Activated T-cell treated with anti-CD3 and anti-CD28 coated beads, Interleukin-2, amount 50 U/mL, for 1 hour (primary cell): ENCODE measurements at places on chromosomes 3 and 15.

- DNase-seq: no peak
Measured at GRCh38 chr3:179765396-179765795, 112.6 kb downstream of the USP13 start.

GRCh38 chr15:28983432-28984311 is 97.9 kb downstream of the APBA2 start:
- no peak for DNase-seq

DNA sequence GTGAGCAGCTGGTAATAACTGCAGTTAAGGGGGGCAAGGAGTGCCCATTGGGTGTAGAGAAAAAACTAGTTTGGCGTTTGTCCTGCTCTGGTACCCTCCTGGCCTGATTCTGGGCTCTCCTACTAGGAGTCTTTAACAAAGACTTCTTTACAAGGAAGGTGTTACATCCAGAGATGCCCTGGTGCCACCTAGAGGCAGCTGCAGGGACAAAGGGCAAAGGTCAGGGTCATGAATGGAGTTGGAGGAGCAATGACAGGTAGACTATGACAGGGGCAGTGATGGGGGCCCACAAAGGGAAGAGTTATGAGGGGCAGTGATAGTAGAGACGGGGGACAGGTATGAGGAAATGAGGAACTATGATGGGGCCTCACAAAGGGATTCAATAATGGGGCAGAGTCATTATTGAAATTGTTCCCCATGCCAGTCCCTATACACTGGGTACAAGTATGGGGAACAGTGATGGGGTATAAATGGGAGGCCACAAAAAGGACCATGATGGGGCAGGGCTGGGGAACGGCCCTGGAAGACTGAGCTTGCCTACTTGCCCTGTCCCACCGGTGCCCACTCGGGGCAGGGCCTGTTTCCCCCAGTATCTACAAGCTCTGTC is 7.9 kb downstream of the CCDC71 start:
- peak; percentile 67 for DNase-seq

DNA sequence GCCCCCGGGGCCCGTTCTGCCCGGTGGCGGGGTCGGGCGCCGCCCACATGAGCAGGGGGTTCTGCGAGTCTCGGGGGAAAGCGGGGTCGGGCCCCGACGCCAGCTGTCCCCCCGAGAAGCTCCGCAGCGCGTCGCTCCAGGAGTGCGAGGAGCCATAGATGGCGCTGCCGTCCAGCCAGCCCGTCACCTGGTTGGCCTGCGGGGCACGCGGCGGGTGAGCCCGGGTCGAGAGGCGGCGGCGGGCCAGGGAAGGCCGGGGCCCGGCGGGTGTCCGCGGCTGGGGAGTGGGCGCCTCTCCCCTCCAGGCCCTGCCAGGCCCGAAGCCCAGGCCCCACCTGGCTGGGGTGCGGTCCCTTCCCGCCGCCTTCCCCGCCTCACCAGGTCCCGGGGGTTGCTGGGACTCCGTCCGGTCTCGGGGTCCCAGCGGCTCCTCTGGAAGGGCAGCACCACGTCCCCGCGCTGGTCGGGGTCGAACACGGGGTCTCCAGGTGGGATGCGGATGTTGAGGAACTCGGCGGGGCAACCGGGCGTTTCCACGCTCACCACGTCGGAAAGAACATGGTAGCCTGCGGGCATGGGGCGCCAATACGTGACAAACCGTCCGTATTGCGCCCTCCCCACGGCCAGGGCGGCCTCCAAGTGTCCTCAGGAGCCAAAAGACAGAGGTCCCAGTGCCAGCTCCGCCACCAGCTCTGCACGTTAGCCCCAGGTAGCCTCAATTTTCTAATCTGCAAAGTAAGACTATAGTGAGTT is 2.4 kb downstream of the DUOX2 start:
- DNase-seq: no peak

DNA sequence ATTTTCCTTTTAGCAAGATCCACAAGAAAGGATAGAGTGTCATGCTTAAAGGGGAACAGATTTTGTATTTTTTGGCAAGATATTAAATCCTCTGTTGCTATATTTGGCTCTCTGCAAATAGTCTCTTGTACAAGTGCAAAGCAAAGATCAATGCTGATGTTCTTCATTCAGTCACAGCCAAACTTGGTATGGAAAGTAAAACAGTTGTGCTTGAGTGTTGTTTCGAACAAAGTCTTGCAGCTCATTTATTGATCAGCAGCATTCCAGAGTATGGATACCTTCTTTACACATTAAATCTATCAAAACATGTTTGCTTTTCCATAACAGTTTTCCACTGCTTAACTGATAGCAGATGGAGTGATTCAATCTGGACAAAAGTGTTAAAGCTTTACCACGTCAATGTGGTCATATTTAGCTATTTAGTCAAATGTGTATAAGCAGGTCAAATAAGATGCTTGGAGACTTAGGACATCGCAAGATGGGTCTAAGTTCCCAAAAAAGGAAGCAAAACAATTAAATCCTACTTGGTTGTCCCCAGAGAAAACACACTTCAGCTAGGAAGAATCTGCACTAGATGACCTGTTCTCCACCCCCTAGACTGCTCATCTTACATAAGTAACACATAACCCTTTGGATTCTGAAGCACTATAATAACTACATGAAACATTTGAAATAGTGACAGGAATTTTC is 52.4 kb downstream of the VGLL3 start:
- DNase-seq: no peak

DNA sequence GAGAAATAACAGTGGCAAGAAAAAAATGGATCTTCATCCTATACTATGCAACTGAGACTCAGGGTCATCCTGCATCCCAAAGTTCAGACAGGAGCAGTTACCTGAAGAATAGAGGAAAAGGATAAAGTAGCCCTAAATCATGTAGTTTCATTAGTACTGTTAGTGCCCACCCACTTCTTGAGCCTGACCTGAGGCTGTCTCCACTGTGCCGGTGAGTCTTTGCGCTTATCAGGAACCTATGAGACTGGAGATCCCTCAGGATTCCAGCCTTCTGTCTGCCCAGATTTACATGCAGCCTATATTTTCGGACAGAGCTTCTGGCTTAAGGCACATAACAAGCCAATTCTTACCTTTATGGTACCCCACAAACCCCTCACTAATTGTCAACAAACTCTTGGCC is 791.6 kb downstream of the ROBO1 start:
- no peak for DNase-seq

DNA sequence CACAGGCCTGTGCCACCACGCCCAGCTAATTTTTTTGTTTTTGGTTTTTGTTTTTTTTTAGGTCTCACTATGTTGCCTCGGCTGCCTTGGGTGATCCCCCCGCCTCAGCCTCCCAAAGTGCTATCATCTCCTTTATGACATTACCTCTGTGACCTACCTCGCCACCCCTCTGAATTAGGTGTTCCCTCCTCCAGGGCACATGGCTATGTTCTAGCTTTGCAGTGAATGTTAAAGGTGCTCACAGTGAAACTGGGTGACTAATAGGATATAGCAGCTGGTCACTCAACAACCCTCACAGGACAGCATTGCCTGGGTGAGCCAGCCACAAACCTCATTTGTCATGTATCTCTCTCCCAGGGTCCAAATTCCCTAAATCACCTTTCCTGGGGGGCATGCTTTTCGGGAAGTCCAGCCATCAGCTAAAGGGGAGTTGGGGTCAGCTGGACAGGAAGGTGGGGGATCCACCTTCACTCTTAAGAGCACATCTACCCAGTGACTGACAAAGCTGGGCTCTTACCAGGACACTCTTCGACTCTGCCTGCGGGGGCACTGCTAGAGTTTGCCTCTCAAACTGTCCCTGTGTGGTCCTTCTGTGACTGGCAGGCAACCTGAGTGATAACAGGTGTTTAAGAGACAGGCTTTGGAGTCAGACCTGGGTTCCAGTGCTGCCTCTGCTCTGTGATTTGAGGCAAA is 1.6 kb upstream of the TTLL3 start:
- peak; percentile 60 for DNase-seq

- no peak for DNase-seq
Measured at GRCh38 chr15:69071260-69071659, 56.8 kb downstream of the NOX5 start.
